Retinal pigment epithelial cell (primary cell): ENCODE measurements at places on chromosomes 6 and 20.

- no peak for DNase-seq
Measured at GRCh38 chr6:12265296-12265695, 24.9 kb upstream of the EDN1 start.

- DNase-seq = no peak
Measured at GRCh38 chr6:137906020-137906472, 39.0 kb downstream of the TNFAIP3 start.

- DNase-seq = no peak
Measured at GRCh38 chr6:40931931-40932330, 107.1 kb downstream of the UNC5CL start.

DNA sequence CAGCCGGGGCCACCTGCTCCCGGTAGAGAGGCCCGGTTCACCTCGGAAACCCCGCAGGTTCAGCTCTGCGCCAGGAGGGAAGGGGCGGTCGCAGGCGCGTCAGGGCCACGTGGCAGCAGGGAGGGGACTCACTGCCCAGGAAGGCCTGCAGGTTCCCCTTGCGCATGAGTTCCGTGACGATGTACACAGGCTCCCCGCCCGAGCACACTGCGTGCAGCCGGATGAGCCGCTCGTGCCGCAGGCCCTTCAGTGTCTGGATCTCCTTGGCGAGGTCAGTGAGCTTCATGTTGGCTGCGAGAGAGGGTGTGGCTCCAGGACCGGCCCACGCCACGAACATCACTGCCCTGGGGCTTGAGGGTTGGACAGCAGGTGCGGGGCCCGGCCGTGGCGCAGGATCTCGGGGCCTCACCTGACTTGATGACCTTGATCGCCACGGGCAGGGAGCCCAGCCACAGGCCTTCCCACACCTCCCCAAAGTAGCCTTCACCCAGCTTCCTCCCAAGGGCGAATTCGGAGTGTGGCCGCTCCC is 4.9 kb upstream of the PTK6 start:
- DNase-seq = no peak

- no peak for DNase-seq
Measured at GRCh38 chr6:23534351-23534750, 591.7 kb upstream of the NRSN1 start.
